M059J (cell line): ENCODE measurements at places on chromosomes 1 and 21. TPM values are rescaled to one million over a fixed set of nuclear protein-coding genes. Genes with fewer than 3 reads are reported as not detected.

The AMY1C gene
- not detected in 2 replicates for total RNA-seq

The ZNF648 gene
- total RNA-seq = not detected in 2 replicates

The MYOG gene
- not detected in 2 replicates for total RNA-seq

The PKLR gene
- not detected in 2 replicates for total RNA-seq

The KCNJ10 gene
- total RNA-seq = not detected in 2 replicates
